Ureter (tissue), 1 donor: ENCODE measurements at places on chromosomes 5 and 9. TPM values are rescaled to one million over a fixed set of nuclear protein-coding genes. Genes with fewer than 3 reads are reported as not detected.

Gene ORM2
- total RNA-seq, result not detected

Gene HK3
- 5.6 TPM for total RNA-seq

DNA sequence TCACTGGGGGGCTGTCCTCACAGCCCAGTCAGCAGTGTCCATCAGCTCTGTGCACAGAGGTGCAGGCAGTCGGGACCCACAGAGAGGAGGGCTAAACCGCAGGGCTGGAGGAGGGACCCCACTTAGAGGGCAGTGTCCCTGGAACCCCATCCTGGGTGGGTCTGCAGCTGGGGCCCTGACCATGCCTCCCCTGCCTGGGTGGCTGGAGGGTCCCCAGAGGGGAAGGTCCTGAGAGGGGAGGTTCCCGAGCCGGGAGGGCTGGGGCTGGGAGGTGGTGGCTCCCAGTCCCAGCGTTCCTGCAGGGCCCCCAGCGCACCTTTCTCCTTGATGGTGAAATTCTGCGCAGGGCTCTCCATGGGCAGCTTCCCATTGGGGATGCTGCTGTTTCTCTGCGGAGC, 32.7 kb downstream of the EXOC3 start:
- no peak for DNase-seq

Gene DIMT1
- total RNA-seq, result 30.3 TPM

Gene ROPN1L
- not detected for total RNA-seq

GRCh38 chr5:169024421-169024820, 276.5 kb downstream of the SLIT3 start:
- DNase-seq, result no peak

DNA sequence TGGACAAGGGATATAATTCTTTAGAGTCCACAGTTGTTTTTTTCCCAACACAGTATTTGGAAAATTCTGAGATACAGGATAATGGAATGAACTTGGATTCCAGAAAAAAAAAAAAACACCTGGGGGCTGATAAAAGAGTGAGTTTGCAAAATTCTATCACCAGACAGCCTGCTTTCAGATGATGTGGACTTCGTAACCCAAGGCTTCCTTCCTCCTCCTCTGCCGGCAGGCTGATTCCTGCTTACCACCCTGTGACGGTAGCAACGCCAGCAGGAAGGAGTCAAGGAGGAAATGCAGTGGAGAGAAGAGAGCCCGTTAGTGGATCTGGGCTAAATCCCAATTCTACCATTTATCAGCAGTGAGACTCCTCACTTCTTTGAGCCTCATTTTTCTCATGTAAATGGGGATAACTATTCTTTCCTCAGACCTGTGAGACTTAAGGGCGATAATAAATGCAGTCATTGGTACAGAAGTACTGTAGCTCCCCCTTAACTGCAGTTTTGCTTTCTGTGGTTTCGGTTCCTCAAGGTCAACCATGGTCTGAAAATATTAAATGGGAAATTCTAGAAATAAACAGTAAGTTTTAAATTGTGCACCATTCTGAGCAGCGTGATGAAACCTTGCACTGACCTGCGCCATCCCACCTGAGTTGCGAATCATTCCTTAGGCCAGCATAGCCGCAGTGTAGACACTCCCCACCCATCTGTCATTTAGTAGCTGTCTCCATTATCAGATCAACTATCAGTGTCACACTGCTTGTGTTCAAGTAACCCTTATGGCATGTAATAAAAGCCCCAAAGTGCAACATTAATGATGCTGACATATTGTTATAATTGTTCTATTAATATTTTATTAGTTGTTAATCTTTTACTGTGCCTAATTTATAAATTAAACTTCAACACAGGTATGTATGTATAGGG, 71.4 kb downstream of the DCP2 start:
- DNase-seq, result no peak

Gene SLC2A8
- 38.4 TPM for total RNA-seq

GRCh38 chr9:93301291-93301811, 117.4 kb downstream of the WNK2 start:
- no peak for DNase-seq

- no peak for DNase-seq
These were observed 1069.1 kb downstream of the EFNA5 start for GRCh38 chr5:106601620-106602019.
